Aortic smooth muscle cell (primary cell): ENCODE measurements at places on chromosomes 2 and 18. TPM values are rescaled to one million over a fixed set of nuclear protein-coding genes. Genes with fewer than 3 reads are reported as not detected.

The SERPINB10 gene
- 0.13 TPM in 1 of 2 replicates, not detected in the other for total RNA-seq

The CFAP65 gene
- not detected in 2 replicates for total RNA-seq

The ANKRD29 gene
- 4.2 and 4.9 TPM in 2 replicates for total RNA-seq

The LOXL3 gene
- total RNA-seq, result 66.2 and 155 TPM in 2 replicates

The EMILIN1 gene
- 260 and 292 TPM in 2 replicates for total RNA-seq

The KLHL14 gene
- not detected in 2 replicates for total RNA-seq

The POMC gene
- 1.2 and 1.3 TPM in 2 replicates for total RNA-seq

The HOXD1 gene
- total RNA-seq, result not detected in 2 replicates

The LINC00305 gene
- not detected in 2 replicates for total RNA-seq

The CREB1 gene
- 31.7 and 38.0 TPM in 2 replicates for total RNA-seq

The SRD5A2 gene
- not detected in 2 replicates for total RNA-seq

The CCDC178 gene
- 0.06 and 0.26 TPM in 2 replicates for total RNA-seq

The HOXD9 gene
- total RNA-seq, result not detected in 2 replicates

The TGOLN2 gene
- 138 and 147 TPM in 2 replicates for total RNA-seq

The LCT gene
- not detected in 2 replicates for total RNA-seq

The RAX gene
- total RNA-seq, result not detected in 2 replicates

The HNMT gene
- total RNA-seq, result 83.2 and 90.6 TPM in 2 replicates

The ASB18 gene
- not detected in 2 replicates for total RNA-seq

The SERPINB5 gene
- not detected in 2 replicates for total RNA-seq

The SERPINB3 gene
- not detected in 2 replicates for total RNA-seq

The CDKL4 gene
- total RNA-seq, result 1.2 and 1.7 TPM in 2 replicates
